ENCODE measurements at places on chromosomes 16 and 17. TPM values are rescaled to one million over a fixed set of nuclear protein-coding genes. Genes with fewer than 3 reads are reported as not detected.
A peak's percentile ranks its signal among the peaks of the same experiment; 100 is the strongest.

Gene MEFV
- 0.46 TPM for polyA plus RNA-seq

GRCh38 chr17:77281904-77282367 is 141.2 kb downstream of the SEC14L1 start:
- H3K36me3 ChIP-seq: no peaks in the 10 kb centered on the region
- peaks cover 16% of the 10 kb centered on the region for H3K4me1 ChIP-seq
- DNase-seq: no peak

Gene NR1D1
- polyA plus RNA-seq: 0.49 TPM

GRCh38 chr16:16158741-16159374 is 64.4 kb downstream of the ABCC6 start:
- H3K36me3 ChIP-seq: no peaks in the 10 kb centered on the region
- H3K27ac ChIP-seq: no peak overlapping the region
- no peaks in the 10 kb centered on the region for H3K4me1 ChIP-seq
- no peak overlapping the region for H3K4me3 ChIP-seq
- no peak for DNase-seq
- peaks cover 2% of the 10 kb centered on the region for H3K27me3 ChIP-seq

Gene PRR29
- polyA plus RNA-seq: 6.8 TPM

Gene KIF18B
- not detected for polyA plus RNA-seq

DNA sequence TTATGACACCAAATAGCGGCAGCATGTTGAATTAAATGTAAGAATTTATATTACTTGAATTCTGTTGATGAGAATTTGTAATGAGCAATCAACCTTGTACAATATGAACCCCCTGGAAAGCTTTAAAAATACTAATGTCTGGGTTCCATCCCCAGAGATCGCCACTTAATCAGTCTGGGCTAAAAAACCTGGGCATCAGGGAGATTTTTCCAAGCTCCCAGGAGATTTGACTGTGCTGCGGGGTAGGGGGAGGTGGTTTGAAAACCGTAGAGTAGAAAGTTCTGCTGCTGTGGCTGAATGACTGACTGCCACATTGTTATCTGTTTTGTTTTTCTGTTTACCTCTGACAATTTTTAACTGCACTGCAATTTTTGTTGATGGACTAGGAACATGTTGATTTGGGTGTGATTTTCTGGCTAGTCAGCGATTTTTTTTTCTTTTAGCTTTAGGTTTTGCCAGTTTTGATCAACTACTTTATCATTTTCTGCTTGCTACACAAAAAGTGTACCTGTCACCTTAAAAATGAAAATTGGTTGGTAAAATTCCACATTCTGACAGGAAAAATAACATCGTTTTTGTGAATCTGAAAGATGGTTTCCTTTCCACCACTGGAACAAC is 79.3 kb downstream of the PCTP start:
- no peak for DNase-seq
- no peaks in the 10 kb centered on the region for H3K27me3 ChIP-seq
- no peaks in the 10 kb centered on the region for H3K4me1 ChIP-seq
- H3K4me3 ChIP-seq: no peak overlapping the region

DNA sequence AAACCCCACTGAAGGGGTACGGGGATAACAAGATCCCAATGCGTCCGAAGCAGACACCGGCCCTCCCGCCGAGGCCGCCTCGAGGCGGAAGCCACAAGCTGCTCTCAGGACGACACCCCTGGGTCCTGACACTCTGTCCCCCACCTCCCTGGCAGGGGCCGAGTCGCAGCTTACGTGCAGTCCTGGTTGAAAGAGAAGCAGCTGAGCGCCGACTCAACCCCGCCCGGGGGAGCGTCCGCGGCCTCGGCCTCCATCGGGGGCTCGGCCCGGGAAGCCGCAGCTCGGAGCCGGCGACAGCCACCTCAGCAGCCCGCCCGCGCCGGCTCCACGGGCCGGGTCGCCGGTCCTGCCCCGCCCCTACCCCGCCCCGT is at the start of gene WIPI1:
TSS of gene WIPI1 (minus strand) at position 329 of the 371 bp plus-strand sequence. CDS start at position 254, 75 bp downstream.
- peaks cover 8% of the 10 kb centered on the region for H3K36me3 ChIP-seq
- DNase-seq: no peak
- H3K4me3 ChIP-seq: peak within 1 kb of the TSS; percentile 94

Gene PPL
- 0.03 TPM for polyA plus RNA-seq

Gene C1QTNF8
- not detected for polyA plus RNA-seq

DNA sequence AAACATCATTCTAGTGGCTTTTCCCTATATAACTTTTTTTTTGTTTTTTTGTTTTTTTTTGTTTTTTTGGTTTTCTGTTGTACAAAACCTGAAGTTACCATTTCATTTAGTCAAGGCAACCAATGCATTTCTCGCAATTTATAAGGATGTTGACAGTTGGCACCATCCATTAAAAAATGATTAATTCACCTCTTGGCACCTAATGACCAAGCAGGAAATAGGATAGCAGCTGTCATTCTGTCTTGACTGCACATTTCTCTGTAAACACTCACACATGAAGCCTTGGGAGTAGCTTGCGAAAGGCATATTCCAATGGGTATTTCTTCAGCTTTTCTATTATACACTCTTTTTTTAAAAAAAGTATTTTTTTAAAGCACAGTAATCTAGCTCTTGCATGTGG is 77.5 kb downstream of the SYCE1L start:
- H3K4me3 ChIP-seq: no peak overlapping the region
- no peaks in the 10 kb centered on the region for H3K36me3 ChIP-seq
- H3K4me1 ChIP-seq: no peaks in the 10 kb centered on the region
- no peak for DNase-seq
- H3K27ac ChIP-seq: no peak overlapping the region
- no peaks in the 10 kb centered on the region for H3K27me3 ChIP-seq

DNA sequence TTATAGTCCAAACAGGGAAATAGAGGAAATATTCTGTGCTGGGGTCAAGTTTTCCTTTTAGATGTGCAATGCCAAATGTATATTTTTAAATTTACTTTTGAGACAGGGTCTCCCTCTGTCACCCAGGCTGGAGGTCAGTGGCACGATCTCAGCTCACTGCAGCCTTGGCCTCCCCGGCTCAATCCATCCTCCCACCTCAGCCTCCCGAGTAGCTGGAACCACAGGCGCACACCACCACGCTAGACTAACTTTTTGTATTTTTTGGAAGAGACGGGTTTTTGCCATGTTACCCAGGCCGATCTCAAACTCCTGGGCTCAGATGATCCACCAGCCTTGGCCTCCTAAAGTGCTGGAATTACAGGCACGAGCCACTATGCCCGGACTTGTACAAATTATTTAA is 25.8 kb upstream of the MED13 start:
- H3K27me3 ChIP-seq: peaks cover 3% of the 10 kb centered on the region
- H3K4me3 ChIP-seq: no peak overlapping the region
- H3K36me3 ChIP-seq: no peaks in the 10 kb centered on the region
- H3K27ac ChIP-seq: no peak overlapping the region
- no peak for DNase-seq
